ENCODE measurements at places on chromosomes 5 and 9.

DNA sequence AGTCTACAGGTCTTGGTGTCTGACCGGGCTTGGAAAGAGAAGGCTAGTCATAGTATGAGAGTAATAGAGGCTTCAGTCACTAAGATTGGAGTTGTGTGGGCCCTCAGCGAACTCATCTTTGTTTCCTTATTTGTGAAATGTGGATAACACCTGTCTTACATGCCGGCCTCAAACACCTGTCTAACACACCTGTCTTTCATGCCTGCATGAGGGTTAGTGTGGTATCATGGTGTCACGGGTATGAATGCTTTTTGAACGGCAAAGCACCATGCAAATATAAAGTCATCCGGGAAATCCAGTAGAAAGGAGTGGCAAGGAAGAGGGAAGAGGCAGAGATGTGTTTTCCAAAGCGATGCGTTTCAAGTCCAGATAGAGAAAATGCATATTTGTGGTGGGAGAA lies 25.5 kb downstream of the GRAMD2B start:
- no peak for DNase-seq

DNA sequence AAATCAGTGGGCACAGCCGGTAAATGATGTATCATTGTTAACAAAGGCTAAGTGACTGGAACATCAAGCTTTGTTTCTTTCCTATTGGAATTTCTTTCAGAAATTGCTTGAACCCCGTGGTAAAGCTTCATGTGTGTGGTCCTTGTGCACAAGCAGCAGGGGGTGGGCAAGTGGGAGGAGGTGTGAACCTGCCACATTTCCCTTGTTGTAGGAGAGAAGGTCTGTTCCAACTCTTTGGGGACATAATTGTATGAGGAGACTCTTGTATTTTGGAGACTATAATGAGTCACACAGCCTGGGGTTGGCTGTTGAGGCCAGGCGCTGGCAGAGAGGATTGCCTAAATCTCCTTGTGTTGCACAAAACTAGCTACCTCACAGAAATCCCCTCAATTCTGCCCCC lies 620.5 kb downstream of the IRX1 start:
- no peak for DNase-seq

GRCh38 chr5:162299793-162300192 lies 232.2 kb downstream of the GABRG2 start:
- DNase-seq = no peak

GRCh38 chr9:130042406-130042884 lies 544 bp downstream of the FNBP1 start:
- peak; percentile 61 for DNase-seq

DNA sequence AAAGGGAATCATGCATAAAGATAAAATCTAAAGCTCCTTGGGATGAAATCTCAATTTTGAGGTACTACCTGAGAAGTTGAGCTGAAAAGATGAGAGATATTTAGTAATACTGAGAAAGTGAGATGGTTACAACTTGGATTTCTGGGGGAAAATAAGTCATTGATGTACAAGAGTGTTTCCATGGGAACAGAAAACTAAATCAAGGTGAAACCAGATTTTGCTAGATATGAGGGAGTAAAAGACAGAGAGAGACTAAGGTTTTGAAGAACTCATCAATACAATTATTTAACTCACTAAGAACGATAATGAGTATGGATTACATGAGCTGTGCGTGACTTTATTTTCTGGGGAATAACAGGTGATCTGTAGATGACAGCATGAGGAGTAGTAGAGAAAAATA lies 10.2 kb upstream of the ST8SIA4 start:
- no peak for DNase-seq

DNA sequence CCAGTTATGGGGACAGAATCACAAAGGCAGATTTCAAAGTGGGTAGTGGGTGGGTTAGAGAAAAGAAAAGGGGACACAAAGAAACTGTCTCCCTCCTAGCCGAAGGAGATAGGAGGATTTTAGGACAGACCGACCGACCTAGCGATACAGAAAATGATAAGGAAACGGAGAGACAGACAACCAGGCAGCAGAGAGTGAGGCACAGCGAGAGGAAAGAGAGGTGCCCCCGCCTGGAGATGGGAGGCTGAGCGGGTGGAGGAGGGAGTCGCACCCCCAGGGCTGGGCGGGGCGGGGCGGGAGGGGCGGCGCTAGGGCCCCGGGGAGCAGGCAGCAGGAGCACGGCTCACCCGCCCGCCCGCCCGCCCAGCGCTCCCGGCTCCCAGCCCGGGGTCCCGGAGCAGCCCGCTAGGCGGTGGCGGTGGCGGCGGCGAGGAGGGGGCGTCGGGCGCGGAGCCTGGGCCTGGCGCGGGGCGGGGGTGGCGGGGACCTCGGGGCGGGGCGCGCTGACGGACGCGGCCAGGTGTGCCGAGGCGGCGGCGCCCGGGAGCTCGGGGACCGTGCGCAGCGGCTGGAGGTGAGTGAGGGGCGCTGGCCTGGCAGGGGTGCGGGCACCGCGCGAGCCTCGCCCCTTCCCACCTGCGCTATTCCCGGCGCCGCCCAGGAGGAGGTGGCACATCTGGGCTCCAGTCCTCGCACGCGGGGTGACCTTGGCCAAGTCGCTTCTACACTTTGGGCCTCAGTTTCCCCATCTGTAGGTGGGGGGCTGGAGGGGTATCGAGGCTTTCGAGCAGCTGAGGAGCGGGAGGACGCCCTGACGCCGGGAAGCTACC lies 15.9 kb upstream of the SYNPO start:
- DNase-seq = peak; percentile 83

DNA sequence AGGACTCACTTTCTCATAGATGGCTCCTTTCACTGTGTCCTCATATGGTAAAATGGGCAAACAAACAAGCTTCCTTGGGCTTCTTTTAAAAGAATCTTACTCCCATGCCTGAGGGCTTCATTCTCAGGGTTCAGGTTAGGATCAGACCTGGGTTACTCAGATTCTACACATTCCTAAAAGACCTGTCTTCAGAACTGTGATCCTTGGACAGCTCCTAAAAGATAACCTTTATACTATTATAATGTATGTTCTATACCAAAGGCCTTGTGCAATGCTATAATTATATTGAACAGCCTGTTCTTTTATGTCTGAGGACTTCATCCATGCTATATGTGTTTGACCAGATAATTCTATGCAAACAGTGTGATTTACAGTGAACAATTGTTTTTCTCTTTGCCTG lies 264.4 kb upstream of the CDH10 start:
- DNase-seq = no peak
